ENCODE measurements at places on chromosomes 3 and 15.

DNA sequence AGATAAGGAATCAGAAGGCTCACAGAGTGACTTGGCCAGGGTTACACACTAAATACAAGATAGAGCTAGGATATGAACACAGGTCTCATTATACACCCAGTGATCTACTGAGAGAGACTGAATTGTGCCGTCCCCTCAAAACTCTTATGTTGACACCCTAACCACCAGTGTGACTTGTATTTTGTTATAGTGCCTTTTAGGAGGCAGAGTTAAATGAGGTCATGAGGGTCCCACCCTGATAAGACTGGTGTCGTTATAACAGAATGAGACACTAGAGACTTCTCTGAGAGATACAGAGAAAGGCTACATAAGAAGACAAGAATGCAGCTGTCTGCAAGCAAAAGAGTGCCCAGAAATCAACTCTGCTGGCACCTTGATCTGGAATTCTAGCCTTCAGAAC is 12.6 kb downstream of the KPNA1 start:
- no peak for DNase-seq

DNA sequence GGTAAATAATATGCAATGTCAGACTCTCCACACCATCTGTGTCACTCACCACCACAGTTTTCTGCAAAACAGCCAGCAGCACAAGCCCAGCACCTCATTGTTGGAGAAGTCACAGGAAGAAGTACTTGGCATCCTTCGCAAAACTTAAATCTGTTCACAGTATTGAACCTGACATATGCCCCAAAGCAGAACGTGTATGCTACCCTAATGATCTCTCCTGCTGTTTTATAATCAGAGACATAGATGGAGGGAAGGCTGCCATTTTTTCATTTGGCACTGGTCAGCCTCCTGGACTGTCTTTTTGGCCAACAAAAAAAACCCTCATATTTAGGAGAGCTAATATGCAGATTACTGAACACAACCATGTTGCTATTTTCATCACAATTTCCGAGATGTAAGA is 1272.9 kb downstream of the ROBO1 start:
- DNase-seq, result no peak

- no peak for DNase-seq
These were observed 30.1 kb downstream of the DLG1 start for GRCh38 chr3:197268294-197268693.

- peak; percentile 32 for DNase-seq
These were observed 17.1 kb downstream of the ARPP19 start for GRCh38 chr15:52551762-52552161.

GRCh38 chr3:129123314-129124060 is 1.9 kb upstream of the RAB43 start:
- DNase-seq, result no peak

DNA sequence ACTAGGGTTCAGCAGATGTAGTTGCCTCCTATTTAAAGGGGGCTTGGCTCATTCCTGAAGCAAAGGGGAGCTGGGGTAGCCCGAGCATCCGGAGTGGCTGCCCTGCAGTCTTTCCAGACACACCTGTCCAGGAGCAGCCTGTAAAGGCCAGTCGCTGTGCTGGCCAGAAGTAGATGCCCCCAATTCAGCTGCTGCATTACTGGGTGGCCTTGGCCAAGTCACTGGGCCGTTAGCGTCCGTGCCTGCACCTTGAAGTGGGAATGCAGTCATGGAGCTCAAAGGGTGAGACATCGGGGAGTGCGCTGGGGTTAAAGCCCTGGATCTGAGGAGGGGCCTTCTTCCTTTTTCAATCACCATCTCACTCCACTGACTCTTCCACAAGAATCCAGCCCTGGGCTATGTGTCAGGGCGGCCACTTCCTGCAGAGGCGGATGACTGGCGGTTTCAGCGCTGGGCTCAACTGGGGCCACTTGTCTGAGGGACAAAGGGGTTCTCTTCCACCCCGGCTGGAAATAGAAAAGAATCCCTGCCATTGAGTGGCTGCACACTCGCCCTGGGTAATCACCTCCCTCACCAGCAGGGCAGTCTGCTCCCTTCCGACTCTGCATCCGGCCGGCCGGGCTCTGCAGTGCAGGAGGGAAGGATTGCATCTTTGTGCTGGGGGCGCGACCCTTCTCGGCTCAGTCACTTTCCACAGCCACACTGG is 11.8 kb downstream of the ALDH1A3 start:
- DNase-seq, result no peak

DNA sequence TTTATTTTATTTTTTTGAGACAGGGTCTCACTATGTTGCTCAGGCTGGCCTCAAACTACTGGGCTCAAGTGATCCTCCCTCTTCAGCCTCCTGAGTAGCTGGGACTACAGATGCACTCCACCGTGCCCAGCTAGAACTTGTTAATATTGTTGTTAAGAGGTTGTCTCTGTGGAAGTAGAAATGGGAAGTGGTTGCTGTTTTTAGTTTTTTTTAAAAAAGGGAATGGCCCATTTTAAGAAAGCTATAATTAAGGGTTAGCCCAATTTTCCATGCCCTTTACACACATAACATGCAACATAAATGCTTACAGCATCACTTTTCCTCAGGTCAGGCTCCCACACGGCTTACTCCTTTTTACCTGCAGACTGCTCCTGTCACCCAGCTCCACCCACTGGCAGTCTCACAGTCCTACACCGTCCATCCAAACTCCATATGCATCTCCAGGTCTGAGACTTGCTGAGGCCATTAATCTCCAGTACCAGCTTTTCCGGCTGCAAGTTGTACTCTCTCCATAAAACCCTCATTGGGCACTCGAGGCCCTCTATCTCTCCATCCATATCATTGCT is 19.8 kb downstream of the MORC1 start:
- DNase-seq, result no peak

GRCh38 chr3:58839187-58839586 is 172.6 kb upstream of the FAM3D start:
- DNase-seq, result no peak

DNA sequence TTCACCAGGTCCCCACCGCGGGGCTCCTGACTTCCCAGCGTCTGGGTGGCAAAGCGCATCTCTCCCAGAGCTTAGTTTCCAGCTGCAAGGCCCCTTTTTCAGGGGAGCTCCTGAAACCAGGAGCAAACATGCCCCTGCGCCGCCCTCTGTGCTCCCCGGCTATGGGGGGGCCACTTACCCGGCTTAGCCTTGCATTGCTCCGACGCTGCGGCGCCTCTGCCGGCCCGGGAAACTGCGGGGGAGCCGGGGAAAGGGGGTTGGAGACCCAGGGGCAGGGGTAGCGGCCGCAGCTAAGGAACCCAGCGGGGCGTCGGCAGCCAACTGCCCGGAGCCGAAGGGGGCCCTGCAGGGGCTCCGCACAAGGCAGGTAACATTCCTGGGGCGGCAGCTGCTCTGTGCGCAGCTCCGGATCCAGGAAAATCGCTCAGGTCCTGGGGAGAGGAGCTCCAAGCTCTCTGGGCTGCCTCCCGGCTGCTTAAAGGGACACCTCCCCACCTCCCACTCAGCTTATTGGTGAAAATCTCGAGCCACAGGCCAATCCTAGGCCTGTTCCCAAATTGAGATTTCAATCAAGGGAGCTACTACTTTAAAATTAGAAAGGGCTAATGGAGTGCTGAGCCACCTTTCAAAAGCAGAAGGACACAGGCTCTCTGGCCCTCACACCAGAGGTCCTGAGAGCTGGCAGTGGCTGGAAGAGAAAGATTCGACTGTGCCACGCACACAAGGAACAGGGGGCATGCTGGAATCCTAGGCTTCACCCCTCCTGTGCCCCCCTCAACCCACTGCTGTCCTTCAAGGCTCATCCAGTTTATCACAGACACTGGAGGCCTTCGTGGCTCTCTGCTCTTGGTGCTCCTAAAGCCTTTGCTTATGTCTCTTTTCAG is 42.7 kb upstream of the PRICKLE2 start:
- peak; percentile 78 for DNase-seq

- DNase-seq, result no peak
These were observed 11.5 kb upstream of the RPS17 start for GRCh38 chr15:82551646-82552247.
